ENCODE measurements at places on chromosomes 13 and 19.

DNA sequence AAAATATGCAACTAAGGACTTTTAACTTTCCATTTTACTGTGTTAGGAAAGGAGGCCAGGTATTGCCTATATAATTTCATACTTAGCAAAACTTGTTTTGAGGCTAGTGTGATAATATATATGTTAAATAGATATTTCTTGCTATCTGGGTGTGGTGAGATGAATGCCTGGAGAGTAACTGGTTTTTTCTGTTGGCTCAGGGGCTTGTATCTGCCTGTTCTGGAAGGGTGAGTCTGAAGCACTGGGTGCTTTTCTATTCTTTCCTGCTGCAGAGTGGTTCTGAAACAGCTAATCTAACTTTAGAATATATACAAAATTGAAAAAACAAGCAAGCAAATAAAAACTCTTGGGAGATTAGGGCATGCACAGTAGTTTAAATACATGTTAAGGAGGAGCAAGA lies 64.6 kb upstream of the MYCBP2 start:
- DNase-seq: no peak

GRCh38 chr19:42478765-42479311 lies 36.1 kb upstream of the CXCL17 start:
- DNase-seq: no peak

DNA sequence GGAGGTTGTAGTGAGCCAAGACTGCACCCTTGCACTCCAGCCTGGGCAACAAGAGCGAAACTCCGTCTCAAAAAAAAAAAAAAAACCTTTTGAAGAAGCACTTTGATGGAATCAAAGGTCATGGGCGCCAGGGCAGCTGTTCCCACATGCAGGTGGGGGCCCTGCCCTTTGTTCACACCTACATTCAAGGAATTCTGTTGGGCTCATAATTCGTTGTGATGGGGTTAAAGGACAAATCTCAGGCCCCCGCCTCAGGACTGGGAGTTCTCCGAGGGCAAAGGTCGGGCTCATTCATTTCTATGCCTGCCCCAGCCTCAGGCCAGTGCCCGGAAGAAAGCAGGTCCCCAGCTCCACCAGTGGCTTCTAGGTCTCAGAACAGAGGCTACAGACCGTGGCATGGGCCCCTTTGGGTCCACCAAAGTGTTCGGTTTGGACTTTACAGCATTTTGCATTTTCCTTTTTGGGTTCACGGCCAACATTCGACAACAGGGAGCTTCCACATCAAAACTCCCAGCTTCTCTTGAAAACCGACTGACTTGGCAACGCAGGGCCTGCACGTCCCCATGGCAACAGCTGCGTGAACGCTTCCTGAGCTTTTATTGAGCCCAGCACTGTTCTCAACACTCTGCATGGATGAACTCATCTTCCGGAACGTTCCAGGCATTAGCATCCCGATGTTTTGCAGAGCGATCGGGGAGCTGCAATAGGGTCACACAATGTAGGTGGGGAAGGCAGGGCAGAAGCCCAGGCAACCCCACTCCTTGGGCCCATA lies 10.1 kb upstream of the GTF2F1 start:
- DNase-seq: no peak

DNA sequence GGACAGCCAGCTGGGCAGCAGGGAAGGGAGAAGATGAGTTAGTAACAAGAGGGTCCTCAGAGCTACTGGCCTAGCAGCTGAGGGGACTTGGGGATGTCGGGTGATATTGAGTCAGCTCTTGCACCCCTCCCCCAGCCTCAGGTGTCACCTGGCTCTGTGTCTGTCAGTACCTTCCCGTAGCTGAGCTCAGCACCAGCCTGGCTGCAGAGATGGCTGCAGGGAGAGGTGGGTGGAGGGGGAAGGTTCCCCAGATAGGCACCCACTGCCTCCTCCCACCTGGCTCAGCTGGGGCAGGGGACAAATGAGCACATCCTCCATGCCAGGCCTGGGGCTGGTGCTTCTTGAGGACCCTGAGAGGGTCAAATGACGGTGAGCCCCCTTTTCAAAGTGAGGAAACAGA lies 6.8 kb upstream of the KPTN start:
- DNase-seq: no peak

DNA sequence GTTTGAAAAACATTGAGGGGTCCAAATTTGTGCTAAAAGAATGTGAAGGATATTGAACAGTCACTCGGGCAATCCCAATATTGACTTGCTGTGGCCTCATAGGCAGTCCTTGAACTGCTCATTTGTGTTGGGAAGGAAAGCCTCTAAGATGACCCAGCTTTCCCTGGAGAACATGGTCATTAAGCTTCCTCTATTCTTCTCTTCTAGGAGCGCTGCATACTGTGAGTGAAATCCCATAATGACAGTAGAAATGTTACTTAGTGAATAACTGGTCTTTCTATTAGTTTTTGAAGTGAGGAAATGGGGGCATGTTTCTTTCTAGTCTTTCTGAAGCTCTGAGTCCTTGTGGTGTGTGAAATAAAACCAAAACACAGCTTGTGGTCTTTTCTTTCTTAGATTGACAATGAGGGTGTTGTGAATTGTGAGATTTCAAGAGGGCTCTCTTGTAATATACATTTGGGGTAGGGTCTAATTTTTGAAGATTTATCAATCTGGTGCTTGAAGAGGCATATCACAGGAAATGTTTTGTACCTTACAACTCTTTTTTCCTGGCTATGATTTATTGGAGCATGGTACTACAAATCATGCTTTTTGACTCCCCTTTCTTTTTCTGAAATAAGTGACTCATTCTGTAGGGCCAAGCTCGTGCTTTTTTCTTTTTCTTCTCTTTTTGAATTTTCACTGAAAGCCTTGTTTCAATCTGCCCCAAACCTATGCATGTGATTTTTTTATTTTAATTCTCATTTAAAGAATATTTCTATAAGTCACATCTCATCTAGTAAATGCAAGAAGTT lies 250.8 kb downstream of the OXGR1 start:
- no peak for DNase-seq

- no peak for DNase-seq
These were observed 6.5 kb downstream of the PIAS4 start for GRCh38 chr19:4013886-4014540.

DNA sequence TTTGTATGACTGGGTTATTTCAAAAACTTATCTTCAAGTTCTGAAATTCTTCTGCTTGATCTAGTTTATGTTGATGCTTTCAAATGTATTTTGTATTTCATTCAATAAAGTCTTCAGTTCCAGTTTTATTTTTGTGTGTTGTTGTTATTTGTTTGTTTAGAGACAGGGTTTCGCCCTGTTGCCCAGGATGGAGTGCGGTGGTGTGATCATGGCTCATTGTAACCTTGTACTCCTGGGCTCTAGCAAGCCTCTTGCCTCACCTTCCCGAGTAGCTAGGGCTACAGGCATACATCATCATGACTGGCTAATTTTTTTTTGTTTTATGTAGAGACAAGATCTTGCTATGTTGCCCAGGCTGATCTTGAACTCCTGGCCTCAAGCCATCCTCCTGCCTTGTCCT lies 40.3 kb upstream of the ARHGEF7 start:
- DNase-seq: no peak

DNA sequence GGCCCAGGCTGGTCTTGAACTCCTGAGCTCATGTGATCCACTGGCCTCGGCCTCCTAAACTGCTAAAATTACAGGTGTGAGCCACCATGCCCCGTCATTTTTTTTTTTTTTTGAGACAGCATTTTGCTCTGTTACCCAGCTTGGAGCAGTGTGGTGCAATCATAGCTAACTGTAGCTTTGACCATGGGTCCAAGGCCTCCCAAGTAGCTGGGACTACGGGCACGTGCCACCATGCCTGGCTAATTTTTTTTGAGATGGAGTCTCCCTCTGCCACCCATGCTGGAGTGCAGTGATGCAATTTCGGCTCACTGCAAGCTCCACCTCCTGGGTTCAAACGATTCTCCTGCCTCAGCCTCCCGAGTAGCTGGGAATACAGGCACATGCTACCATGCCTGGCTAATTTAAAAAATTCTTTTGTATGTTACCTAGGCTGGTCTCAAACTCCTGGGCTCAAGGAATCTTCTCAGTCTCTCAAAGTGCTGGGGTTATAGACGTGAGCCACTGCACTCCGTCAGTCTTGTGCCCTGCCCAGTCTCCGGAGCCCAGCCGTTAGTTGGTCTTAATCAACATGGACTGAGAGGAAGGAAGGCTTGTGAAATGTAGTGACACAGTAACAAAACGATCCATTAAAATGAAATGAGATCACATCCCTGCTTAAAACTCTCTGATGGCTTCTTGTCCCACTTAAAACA lies 1.4 kb upstream of the LRG1 start:
- no peak for DNase-seq

DNA sequence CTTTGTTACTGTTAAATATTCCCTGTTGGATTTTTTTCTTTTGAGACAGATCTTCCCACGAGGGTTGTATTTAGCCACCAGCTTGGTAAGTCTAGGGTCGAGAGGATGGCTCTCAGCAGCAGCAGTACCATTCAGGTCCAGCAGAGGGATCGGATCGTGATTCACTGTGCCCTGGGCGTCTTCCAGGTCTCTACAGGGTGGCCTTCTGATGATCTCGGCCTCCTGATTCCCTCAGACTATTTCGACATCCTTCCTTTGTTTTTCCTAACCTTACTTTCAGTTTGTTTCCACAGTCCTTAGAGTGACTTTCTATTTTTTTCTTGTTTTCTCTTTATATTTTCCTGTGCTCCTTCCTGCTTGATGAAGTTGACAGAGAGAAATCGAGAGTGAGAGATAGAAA lies 1436.9 kb downstream of the UQCRFS1 start:
- DNase-seq: no peak

GRCh38 chr19:17862711-17863519 lies 3.2 kb downstream of the RPL18A start:
- DNase-seq: peak; percentile 45

- peak; percentile 90 for DNase-seq
These were observed at the start of gene ZNF793 for GRCh38 chr19:37506387-37507166. ZNF793 (plus strand) TSS chr19:37506939; CDS start chr19:37523440, 16,501 bp downstream.

GRCh38 chr19:7159105-7159933 lies 89.8 kb downstream of the ZNF557 start:
- DNase-seq: peak; percentile 59

- peak; percentile 36 for DNase-seq
These were observed 25.7 kb downstream of the CCNE1 start for GRCh38 chr19:29837448-29837981.

DNA sequence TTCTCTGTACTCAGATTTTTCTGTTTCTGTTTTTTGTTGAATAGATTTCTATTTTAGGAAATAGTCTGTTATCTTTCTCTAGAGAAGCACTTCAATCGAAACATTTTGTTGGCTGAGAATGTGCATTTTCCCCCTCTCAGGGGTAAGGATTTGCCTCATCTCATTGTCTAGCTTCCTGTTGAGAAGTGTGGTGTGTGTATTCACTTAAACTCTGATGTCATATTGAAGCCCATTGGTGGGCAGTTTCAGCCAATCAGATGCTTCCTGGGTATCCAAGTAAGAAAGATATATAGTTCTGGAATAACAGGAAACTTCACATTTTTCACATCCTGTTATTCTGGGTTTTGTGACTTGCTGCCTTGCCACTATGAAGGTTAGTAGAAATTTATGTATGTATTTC lies 87.6 kb downstream of the ARHGEF7 start:
- DNase-seq: peak; percentile 36

GRCh38 chr19:44694184-44694579 lies 4.8 kb upstream of the CEACAM16 start:
- DNase-seq: peak; percentile 35

- no peak for DNase-seq
These were observed 25.8 kb downstream of the CFAP97D2 start for GRCh38 chr13:114204894-114205293.

DNA sequence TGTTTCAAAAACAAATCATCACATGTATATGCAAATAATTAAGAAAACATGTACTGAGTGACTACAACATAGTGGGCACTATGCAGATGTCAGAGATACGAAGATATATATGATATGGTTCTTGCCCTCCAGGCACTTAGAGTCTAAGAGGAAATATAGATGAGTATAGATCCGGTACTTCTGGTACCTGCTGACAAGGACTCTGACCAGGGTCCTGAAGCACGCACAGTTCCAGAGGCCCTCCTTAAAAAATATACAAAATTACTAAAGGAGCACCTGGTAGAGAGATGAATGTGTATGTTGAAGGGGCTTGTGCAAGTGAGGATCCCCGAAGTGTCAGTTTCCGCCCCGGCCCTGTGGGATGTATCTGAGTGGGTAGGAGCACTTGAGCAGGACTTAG lies 31.3 kb downstream of the MTUS2 start:
- no peak for DNase-seq

GRCh38 chr19:3793799-3794198 lies 7.6 kb upstream of the MATK start:
- no peak for DNase-seq

DNA sequence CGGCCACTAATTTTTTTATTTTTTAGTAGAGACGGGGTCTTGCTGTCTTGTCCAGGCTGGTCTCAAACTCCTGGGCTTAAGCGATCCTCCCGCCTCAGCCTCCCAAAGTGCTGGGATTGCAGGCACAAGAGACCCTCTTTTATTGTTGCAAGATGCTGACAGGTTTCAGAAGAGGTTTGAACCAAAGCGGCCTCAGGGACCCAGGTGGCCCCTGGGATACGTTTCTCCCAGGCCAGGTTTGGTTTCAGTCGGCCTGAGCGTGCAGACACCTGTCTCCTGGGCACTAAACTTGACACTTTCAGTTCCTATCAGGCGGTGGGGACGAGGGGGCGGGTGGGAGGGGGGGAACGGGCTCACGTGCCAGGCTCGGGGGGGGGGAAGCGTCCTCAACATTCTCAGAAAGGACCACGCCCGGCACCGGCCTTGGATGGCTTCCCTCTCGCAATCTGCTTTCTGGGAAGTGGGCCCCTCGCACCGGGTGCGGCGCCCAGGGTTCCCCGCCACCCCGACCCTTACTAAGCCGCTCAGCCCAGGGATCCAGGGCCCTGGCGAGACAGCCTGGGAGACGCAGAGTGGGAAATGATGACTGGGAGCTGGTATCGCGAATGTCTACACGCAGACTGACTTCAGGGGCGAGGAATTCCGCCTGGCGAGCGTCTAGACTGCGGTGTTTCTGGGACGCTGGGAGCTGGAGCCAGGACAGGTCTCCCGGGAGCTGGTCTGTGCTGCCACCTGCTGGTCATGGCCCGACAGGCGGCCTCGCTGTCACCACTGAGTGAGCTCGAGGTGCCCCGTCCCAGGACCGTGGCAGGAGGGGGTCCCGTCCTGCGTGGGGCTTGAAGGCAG lies 91.6 kb downstream of the GNG7 start:
- DNase-seq: peak; percentile 85

DNA sequence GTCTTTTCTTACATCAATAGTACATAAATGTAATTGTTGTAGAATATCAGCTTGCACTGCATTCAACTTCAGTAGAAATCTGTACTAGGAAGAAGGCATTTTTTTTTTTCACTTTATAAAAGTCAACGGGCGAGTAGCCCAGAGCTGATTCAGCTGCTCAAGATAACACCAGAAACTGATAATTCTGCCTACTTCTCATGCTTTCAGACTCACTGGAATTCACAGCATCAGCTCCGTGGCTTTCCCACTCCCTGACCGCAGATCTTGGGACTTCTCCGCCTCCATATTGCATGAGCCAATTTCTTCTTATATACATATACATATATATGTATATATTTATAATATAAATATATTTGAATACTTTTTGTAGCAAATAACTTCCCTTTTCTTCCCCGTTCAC lies 263.1 kb upstream of the RXFP2 start:
- no peak for DNase-seq

Data from CD4-positive, alpha-beta T cell treated with Interleukin-4 for 1 hour (primary cell).